ENCODE measurements at places on chromosomes 3 and 15.

- no peak for DNase-seq
These were observed 339.9 kb upstream of the KCNH8 start for GRCh38 chr3:18808429-18808828.

- no peak for DNase-seq
These were observed 51.9 kb downstream of the SERPINI1 start for GRCh38 chr3:167787440-167787839.

- peak; percentile 31 for DNase-seq
These were observed 26.2 kb downstream of the POLR2M start for GRCh38 chr15:57732526-57733331.

- DNase-seq: no peak
These were observed 171.8 kb upstream of the LPP start for GRCh38 chr3:187982142-187982541.

- DNase-seq: peak; percentile 51
These were observed 267 bp upstream of the CFAP92 start for GRCh38 chr3:128994173-128994512.

DNA sequence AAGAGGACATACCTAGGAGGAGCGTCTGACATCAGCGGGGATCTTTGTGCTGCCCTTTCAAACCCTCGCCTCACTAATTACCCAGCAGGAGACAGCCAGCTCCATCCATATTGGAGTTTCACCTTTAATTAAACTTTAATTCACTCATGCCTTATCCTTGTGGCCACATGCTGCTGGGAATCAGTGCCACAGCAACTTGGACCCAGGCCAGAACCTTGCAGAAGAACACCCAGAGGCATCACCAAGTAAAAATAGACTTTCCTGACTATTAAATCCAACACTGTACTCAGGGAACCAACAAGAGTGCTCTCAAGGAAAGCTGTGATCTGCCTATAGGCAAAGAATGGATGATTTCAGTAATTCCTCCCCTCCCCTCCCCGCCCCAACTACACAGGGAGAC lies 23.9 kb downstream of the EIF1B start:
- no peak for DNase-seq

DNA sequence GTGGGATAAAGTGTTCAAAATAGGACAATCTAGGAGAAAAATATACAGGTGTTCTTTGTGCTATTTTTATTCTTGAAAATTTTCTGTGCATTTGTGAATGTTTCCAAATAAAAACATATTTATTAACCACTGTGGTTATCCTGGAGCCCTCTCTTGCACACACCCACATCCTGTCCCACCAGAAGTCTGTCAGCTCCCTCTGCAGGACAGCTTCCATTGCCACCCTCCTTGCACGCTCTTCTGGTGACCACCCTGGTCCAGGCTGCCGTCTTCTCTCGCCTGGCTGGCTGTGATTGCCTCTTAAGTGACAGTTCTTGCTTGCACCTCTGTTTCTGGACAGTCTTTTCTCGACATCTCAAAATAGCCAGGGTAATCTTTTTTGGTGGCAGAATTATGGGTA lies 394.0 kb downstream of the LRTM1 start:
- DNase-seq: no peak

- no peak for DNase-seq
These were observed 3.9 kb upstream of the RBSN start for GRCh38 chr3:15102836-15103235.

DNA sequence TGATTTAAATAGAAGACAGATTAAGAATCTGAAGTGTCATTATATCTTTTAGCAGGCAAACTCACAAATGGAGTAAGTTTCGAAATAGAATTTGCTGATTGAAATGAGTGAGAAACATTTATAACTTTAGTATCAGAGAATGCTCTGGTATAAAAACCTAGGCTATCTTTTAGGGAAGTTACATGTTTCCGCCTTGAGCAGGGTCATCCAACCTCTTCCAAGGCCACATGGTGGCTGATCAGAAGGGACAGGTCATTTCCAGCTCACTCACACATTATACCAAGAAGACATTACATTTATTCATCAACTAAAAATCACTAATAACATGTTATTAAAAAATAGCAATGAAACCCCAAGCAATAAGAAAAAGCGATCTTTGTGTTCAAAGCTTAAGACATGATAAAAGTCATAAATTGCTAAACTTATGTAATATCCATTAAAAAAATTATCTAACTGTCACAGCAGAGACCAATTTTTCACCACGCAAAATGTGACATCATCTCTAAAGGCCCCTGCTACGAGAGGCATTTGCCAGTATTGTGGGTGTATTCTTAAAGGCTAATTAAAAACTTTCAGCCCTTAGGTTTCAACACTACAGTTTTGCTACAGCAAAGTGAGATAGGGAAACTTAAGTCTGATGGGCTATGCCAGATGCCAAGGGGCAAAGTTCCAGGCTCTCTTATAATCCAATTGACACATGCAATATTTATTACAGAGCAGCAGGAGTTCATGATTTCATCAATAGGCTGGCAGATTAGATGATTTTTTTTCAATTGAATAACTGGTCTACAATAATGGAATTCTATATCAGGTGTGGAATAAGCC lies 240.4 kb upstream of the TBL1XR1 start:
- no peak for DNase-seq

DNA sequence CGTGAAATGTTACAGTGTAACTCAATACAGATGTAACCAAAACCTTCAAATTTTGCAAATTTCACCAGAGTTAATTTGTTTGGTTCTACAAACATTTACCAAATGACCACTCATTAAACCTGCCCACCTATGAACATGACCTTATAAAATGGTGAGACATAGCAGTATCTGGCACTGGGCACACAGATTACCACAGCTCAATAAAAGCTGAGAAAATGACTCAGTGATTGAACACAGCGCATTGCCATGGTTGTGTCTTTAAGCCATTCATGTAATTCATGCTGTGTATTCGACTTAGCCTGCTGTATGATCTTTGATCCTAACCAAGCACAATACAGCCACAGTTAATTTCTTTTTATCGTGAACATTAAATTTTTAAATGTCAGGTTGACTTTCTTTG lies 11.3 kb downstream of the PPARG start:
- DNase-seq: no peak

DNA sequence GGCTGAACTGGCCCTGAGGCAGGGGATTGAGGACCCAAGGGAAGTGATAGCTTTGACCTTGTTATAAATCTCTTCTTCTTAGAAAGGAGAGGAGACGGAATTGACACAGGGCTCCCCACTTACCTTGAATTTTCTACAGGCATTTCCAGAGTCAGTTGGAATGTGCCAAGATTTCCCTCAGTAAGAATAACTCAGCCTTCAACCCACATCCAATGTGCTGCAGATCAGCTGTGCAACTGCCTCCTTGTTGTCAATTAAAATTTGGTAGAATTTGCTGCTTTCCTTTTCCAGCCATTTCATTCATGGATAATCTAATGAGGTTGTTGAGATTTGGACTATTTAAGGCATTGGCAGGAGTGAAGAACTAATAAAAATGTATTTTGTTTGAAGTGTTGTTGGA lies 14.6 kb downstream of the MED12L start:
- DNase-seq: no peak

DNA sequence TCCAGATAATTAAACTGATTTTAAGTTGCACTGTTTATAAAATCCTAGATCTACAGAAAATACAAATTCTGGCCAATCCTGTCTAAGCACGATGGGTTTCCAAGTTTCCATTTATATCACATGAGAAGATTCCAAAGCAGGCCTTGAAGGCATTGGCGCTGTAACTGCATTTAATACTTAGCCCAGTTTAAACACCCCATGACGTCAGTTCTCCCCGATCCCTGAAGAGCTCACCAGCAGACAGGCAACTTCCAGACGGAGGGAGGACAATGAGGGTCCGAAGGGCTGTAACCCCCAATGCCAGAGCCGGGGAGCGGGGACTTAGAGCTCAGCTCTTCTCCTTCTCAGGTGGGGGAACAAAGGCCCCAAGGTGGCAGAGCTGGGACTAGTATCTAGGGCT lies 117.3 kb downstream of the XXYLT1 start:
- DNase-seq: no peak

DNA sequence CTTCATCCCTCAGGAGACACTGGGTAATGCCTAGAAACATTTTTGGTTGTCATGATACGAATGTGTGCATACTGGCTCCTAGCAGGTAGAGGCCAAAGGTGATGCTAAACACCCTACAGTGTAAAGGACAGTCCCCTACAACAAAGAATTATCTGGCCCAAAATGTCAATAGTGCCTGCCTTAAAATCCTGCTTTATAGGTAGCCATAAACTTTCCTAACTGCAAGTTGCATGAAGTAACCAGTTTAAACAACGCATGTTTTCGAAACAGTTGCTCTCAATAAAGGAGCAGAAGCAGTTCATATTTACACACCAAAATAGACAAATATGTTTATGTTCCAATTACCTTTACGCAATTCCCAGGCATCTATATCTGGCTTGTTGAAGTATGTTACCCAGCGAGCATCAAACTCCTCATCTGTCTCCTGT lies 9.1 kb downstream of the COX5A start:
- DNase-seq: no peak

DNA sequence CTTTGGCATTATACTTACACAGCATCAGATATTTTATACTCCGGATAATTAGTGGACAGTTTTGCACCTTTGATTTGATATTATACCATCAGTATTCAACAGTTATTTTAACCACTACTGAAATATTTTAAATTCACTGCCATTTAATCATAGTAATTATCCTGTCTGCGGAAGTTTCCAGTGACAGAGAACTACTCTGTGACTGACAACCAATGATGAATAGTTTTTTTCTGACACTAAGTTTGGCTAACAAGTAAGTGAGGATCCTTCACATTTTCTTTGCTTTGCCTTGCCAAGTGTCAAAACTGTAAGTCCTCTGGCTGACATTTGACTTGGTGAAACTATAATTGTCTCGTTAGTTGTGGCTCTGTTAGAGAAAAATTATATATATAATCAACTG lies 30.5 kb upstream of the GOLGA8B start:
- no peak for DNase-seq

DNA sequence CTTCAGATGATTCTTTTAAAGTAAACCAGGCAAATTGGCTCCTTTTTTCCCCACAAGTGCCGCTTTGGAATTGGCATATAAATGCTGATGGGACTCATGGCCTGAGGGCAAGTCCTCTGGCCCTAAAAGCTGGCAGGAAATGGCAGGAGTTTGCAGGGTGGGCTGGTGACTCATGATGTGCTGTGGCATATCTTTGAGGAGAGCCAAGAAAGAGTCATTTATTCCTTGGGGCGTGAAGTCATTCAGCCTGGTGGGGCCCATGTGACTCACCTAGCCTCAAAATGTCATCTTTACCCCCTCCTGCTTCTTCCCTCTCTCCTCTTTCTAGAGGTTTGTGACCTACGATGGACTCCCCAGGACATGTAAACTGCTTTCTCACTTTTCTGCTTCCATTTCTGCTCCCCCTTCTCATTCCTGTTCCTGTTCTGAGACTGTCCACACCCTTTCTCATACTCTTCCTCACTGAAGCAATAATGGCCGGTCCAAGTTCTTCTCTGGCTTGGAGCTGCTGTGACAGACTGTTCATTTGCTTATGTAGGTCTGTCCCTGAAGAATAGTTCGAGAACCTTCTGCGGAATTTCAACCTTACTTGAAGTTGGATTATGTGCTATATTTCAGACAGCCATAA lies 326.1 kb downstream of the SATB1 start:
- no peak for DNase-seq

GRCh38 chr3:9862391-9863057 lies 17.5 kb downstream of the CIDEC start:
- no peak for DNase-seq

DNA sequence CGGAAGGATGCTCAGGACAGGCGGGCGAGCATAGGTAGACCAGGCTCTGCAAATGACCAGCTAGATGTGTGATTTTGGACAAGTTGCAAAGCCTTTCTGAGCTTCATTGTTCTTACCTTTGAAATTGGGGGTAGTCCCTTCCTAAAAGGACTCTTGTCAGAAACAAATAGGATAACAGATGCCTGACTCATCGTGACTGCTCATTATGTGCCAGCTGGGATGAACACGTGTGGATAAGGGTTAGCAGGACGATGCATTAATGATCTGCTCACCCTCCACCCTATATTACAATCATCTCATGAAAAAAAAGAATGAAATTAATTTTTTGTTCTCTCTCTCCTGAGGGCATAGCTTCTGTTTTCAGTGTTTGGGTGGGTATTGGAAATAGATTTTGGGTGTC lies 223.4 kb downstream of the NR2F2 start:
- DNase-seq: no peak

- no peak for DNase-seq
These were observed 100.1 kb upstream of the LPP start for GRCh38 chr3:188053710-188054380.

GRCh38 chr3:126320517-126321293 lies 36.5 kb downstream of the KLF15 start:
- DNase-seq: no peak

DNA sequence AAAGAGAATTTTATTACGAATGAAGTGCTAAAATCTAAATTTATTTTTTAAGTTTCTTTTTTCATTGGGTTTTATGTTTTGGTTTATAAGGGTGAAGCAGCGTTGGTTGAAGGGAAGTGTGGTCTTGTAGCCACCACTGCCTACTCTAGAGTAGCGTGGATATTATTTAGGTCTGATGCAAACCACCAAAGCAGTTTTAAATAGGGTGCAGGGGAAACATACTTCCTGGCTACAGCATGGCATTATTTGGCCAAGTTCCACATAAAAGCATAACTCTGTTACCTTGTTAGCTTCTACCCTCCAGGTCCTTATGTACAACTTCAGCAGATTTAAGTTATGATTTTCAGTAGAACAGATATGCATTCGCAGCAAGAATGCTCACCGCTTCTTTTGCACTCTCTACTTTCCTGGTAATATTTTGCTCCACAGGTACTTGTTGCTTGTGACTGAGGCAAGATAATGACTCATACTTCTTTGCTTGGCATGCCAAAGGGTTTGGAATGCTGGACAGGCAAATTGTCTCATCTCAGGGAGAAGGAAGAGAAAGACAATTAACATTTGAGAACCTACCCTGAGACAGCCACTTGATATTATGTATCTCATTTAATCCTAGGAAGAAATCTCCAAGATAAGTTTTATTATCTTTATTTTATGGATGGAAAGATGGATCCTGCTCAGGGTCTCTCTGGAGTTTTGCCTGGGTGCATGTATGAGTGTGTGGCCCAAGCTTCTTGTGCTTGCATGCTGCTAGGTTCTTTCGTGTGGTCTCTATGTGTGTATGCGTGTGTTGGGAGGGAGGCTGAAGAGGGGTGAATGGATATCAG lies 5.4 kb downstream of the TGFBR2 start:
- DNase-seq: no peak

DNA sequence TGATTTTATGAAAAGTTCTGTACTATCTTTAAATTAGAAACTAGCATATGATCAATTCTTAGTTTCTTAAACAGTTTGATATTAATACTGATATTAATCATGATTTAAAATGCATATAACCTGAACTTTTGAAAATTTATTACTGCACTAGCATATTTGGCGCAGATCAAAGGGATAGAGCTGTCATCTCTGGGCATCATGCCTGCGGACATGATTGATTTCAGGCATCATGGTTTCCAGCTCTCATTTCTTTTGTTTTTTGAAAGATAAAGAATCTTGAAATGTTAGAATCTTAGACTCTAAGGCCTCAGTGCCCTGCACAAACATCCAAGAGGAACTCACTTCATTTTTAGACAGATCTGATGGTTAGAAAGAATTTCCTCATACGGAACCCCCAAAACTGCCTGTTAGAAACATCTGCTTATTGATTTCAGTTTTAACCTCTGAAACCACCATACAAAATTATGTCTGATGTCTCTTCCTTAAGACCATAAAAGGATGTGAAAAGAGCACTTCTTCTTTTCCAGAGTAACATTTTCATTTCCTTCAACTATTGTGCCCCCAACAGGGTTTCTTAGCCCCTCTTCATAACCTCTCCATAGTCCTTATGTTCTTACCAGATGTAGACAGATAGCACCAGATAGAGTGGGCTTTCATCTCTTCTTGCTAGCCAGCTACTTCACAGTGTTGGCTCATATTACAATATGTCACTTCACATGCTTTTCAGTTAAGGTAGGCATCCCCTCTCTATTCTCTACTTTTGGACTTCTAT lies 110.8 kb downstream of the BBX start:
- no peak for DNase-seq
